ENCODE measurements at places on chromosomes 12 and 14.

GRCh38 chr12:131348231-131348630 is 362.7 kb upstream of the SFSWAP start:
- DNase-seq, result no peak

DNA sequence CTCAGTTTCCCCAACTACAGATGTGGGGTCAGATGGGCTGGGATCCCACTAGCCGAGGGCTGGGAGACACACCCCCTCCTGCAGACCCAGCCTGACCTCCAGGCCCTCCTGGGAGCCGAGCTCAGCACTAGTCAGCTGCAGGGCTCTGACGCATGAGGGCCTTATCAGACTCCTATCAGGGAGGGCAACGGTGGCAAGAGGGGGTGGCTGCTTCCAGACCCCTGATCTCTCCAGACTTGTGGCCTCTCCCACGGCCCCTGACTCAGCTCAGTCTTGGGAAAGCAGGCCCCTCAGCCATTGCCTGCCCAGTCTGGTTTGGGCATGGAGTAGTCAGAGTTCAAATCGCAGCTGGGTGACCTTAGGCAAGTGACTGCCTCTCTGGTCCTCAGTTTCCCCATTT is 2.5 kb downstream of the RASAL1 start:
- no peak for DNase-seq

- DNase-seq, result no peak
These were observed 6.8 kb upstream of the UNC119B start for GRCh38 chr12:120703311-120703942.

DNA sequence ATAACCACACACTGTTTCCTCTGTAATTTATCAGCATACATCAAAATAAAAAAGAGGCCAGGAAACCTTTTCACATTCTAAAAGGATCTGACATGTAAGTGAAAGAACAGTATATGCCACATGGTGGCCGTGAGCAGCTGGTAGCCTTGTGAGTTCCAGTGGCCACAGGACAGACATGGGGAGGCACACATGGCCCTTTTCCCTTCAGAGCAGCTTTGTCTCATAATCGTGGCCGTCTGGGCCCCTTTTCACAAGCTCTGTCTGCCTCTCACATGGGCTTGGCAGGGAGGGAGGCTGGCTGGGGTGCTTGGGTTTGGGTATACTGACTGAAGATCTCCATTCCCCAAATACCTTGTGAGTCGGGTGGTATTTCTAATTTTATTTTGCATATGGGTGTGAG is 1.5 kb upstream of the ZDHHC22 start:
- DNase-seq, result no peak

- no peak for DNase-seq
These were observed 26.8 kb downstream of the CORO1C start for GRCh38 chr12:108704527-108704926.

GRCh38 chr12:130013771-130014484 is 110.1 kb upstream of the TMEM132D start:
- DNase-seq, result no peak

DNA sequence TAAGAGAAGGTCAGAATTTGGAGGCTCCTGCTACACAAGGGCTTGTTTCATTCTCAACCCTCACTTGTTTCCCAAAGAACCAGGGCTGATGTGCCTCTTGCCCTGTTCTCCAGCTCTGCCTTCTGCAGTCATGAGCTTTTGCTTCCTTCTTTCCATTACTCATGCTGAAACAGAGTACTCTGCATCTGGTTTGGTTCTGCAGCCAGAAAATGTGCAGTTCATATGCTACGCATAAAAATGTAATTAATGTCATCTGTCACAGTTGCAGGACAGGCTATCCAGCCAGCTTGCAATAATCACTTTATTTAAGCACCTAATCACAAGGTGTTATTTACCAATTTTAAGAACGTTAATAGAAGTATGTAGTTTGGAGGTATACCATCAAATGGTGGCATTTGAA is 150.2 kb downstream of the SRGAP1 start:
- no peak for DNase-seq

- DNase-seq, result no peak
These were observed 21.3 kb downstream of the WSCD2 start for GRCh38 chr12:108150436-108150835.

DNA sequence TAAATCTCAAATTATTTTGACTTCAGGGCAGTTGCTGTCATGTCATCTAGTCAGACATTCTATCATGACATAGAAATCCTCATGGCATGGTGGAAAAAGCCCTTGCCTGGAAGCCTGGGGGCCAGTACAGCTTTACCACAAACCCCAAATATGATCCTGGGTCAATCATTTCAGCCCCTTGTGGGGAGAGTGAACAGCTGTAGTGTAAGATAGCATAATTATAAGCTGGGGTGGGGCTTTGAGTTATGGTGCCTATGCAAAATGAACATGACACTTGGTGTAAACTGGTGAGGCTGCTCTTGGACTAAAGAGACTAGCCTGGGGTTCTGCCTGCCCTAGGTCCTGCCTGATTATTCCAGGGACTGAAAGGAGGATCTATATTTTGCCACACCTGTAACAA is 207.7 kb upstream of the DDHD1 start:
- DNase-seq, result no peak

GRCh38 chr12:3077572-3078081 is 448 bp downstream of the TSPAN9 start:
- no peak for DNase-seq

- DNase-seq, result no peak
These were observed 375.2 kb upstream of the FLRT2 start for GRCh38 chr14:85154714-85155113.

DNA sequence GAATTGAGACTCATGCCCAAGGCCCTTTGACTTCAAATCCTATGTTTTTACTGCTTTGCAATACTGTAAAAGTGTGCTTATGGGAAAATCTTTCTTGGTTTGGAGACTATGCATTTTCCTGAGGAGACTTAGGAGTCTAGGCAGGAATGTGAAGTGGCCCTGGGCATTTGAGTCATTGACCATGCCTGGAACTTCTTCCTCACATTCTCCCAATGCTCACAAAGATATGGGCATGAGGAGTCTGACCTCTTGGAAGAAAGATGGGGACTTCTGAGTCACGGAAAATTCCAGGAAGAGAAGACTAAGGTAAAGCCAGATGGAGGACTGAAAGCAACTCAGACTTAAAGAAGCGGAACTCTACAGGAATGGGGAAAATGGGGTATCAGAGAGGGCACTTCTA is 38.2 kb upstream of the ZNF641 start:
- no peak for DNase-seq
